Activated CD4-positive, alpha-beta T cell treated with anti-CD3 and anti-CD28 coated beads, Interleukin-2, amount 50 U/mL, for 4 hours (primary cell): ENCODE measurements at places on chromosomes 2 and 18.
A peak's percentile ranks its signal among the peaks of the same experiment; 100 is the strongest.

GRCh38 chr2:216880509-216881184 lies 20.8 kb upstream of the TNP1 start:
- no peak for DNase-seq

- no peak for DNase-seq
Observed at GRCh38 chr2:196284866-196285557, 113.6 kb upstream of the STK17B start.

- no peak for DNase-seq
Observed at GRCh38 chr2:73914667-73915066, 12.0 kb upstream of the DGUOK start.

DNA sequence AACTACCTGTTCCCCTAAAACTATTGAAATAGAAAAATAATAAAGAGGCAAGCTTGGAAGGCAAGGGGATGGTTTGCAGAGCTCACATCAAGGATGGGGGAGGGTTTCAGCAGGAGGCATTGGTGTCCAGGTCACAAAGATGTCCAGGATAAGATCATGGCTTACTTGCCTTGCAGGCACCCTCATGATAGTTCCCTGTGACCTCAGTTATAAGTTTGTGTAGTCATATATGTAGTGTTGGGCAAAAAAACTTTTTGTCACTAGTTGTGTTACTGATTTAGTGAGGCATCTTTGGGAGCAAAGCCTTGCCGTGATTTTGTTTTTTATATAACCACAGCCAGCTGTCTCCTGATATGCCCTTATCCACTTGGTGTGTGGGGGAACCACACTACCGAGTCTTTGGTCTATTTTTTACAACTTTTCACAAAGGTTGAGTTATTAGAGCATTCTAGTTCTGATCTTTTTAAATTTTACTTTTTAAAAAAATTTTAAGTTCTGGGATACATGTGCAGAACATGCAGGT lies 53.3 kb downstream of the IL1R2 start:
- DNase-seq: no peak

DNA sequence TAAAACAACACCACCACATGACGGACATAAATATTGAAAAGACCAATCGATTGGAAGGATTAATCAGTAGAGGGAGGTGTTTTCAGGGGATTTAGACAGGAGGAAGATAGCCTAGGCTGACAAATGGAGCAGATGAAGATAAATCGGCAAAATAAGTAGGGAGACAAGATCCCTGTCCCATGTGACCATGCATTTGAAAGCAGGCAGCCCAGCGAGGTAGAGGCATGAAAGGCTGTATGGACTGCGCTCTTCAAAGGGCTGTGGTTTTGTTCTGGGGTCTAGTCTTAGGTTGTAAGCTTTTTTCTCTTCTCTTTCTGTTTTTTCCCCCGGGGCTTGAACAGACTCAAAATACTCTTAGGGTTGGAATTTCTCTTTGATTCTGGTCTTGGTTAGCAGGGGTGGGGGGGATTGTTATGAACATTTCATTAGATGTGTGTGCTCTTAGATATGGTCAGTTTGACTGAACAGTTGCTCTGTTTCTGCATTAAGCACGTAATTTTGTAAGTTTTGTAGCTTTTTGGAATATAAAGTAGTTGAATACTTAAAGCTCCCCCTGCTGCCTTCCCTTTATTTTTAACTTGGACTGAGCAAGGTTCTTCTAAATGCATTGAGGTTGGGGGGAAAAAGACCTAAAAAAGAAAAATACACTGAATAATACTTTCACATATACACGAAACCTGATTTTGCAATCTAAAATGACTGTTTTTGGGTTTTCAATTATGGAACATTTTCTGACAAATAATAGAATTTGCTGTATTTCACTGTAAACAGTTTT lies 32.2 kb downstream of the ZNF532 start:
- DNase-seq: no peak

DNA sequence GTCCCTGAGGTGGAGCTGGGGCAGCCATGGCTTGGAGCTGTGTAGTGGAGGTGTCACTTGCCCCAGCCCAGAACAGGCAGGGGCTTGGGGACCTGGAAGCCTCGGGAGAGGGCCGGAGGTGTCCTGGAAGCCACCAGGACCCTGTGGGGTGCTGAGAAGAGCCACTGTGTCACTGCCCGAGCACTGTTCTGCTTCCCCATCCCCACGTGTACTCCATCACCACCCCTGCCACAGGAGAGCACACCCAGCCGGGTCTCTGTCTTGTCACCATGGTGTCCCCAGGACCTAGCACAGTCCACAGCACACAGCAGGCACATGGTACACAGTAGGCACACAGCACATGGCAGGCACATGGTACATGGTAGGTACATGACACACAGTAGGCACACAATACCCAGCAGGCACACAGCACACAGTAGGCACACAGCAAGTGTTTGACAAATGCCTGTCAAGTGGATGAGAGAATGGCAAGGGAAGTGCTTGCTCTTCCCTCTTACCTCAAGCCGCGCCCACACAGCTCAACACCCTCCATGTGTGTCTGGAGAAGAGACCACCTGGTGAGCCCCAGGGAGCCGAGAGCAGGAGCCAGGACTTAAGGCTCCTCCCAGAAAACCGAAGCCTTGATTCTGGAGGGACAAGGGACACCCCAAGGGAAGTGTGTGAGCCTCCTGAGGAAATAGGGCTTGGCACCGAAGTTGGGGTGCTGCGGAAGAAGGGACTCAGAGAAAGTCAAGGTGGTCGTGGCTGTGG lies 13.3 kb downstream of the MBP start:
- no peak for DNase-seq

- DNase-seq: peak; percentile 9
Observed at GRCh38 chr18:12658426-12659138, 675 bp upstream of the SPIRE1 start.

- DNase-seq: no peak
Observed at GRCh38 chr2:85015653-85016360, 44.8 kb downstream of the KCMF1 start.

DNA sequence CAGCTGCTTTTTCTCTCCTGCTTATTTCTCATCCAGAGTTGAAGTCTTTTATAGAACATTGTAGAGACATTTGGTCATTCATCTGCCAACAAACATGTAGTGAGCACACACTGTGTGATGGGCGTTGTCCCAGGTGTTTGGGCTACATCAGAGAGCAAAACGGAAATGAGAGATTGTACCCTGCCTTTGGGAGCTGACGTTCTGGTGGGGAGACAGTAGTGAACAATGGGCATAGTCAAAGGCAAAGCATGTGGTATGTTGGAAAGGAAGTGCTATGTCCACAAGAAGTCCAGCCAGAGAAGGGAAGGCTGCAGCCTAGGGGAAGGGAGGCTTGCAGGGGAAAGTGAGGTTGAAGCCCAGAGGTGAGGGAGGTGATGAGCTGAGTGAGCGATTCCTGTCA lies 78.1 kb downstream of the PIEZO2 start:
- no peak for DNase-seq

- DNase-seq: no peak
Observed at GRCh38 chr2:36339607-36340218, 15.9 kb upstream of the CRIM1 start.

DNA sequence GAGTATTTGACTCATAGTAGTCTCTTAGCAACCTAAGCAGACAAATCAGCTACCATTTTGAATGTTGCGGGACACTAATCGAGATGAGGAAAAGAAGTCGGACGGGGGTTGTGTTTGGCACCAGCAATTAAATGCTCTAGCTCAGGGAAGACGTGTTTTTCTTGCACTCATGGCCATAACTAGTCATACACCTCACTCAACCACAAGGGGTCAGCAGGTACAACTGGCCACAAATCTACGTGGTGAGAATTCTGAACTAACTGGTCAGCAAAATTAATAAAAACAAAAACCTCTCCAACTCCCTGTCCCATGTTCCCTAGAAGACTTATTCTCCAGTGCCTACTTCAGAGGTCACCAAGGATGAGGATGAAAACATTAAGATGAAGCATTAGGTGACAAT lies 1467.8 kb downstream of the DPP10 start:
- no peak for DNase-seq

- DNase-seq: peak; percentile 27
Observed at GRCh38 chr2:224038049-224038829, 847 bp downstream of the SERPINE2 start.

- DNase-seq: no peak
Observed at GRCh38 chr2:25380586-25381375, 39.1 kb upstream of the DNMT3A start.

DNA sequence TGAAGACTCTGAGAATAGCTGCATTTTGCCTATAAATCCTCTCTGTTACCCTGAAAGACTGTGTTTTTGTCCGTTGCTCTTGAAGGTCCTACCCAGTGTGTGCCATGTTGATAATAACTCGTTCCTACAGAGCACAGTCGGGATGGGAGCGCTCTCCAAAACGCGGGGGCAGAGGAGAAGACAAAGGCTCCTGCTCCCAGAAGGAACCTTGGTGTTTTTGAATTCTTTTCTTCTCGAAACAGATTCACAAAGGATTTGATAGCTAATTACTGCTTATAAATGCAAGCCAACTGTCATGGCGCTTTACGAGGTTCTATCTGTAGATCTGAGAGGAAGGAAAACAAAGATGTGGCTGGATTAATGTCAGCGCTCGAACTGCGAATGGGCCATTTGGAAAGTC lies 19.3 kb upstream of the HDAC4 start:
- DNase-seq: no peak

GRCh38 chr2:73947412-73948018 lies 20.8 kb downstream of the DGUOK start:
- DNase-seq: no peak

DNA sequence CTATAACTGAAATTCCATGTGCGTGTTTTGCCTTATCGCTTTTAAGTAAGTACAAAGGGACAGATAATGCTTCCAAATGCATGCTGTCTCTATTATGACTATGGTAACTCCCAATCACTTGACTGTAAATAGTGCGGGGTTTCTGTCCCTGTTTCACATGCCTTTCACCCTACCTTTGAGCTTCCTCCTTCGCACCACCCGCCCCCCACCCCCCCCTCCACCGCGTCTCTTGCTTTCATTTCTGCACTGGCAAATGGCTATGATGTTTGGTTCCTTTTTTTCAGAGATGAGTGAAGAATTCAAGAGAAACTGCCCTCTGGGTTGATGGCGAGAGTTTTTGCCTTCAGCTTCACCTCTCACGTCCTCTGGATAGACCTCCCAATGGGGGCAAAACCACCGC lies 25.0 kb upstream of the SPP2 start:
- DNase-seq: no peak

DNA sequence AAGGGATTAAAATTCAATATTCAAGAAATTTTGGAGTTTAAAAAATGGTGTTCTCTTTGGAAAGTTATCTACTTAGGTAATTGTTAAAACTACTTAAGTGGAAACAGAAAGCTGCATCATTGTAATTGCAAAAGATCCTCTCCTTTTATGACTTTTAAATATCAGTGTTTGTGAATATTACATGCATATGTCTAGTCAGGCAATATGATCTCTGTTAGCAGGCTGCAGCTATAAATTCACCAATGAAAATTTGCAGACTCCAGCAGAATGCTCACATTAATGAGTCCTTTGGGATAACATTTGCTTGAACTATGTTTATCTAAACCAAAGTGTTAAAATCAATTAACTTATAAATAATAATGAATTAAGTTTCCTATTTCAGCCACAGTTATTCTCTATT lies 59.2 kb upstream of the CSRNP3 start:
- no peak for DNase-seq

DNA sequence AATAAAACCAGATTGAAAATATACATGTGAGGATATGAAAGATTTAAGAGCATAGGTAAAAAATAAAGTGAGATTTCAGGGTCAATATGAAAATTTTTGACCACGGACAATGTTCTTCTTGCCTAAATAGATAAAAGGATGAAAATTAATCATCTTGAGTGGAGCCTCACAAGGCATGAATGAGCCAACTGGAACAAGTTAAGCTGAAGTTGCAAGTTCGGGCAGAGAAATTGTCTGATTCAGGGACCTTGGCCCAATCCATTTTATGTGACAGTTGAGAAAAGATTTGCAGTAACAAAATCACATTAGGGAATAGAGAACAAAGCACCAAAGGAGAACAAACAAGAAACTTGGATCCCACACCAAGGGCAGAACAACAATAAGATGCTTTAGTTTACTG lies 305.3 kb downstream of the TMX3 start:
- DNase-seq: no peak

- DNase-seq: no peak
Observed at GRCh38 chr2:66457545-66457944, 22.6 kb downstream of the MEIS1 start.

GRCh38 chr2:46297546-46298271 lies 502 bp downstream of the EPAS1 start:
- peak; percentile 80 for DNase-seq

- DNase-seq: no peak
Observed at GRCh38 chr2:181467966-181468707, 11.0 kb downstream of the ITGA4 start.

DNA sequence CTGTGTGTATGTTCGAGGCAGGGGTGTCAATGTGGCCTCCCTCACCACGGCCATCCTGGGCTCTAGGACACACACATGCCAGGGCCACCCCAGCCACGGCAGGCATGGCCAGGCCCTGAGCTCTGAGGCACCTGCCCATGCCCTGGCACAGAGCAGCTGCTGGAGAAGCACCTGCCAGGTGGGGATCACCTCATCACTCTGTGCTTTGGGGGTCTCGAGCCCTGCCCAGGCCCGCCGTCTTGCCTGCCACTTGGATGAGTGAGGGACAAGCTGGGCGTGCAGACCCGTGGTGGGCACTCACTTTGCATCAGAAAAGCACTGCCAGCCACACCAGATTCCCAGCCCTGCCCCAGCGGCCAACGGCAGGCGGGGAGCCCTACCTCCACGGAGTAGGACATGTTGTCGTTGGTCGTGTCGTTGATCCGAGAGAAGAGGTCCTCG lies 33.1 kb downstream of the KIF1A start:
- DNase-seq: no peak

DNA sequence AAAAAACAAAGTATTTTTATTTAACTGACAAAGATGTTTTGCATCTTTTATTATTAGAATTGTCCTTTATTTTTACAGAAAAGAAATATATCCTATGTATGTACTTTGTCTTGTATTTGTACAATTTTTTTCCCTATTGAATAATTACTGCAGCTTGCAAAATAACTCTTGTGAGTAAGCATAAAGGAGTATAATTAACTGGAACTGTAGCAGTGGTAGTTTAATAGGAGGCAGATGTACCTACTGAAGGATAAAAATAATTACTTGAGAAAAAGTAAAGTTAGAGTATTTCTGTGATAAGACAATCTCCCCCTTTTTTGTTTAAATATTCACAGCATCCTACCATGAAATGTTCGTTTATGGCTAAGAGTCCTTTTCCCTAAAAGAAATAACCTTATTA lies 34.7 kb downstream of the EHBP1 start:
- DNase-seq: no peak

DNA sequence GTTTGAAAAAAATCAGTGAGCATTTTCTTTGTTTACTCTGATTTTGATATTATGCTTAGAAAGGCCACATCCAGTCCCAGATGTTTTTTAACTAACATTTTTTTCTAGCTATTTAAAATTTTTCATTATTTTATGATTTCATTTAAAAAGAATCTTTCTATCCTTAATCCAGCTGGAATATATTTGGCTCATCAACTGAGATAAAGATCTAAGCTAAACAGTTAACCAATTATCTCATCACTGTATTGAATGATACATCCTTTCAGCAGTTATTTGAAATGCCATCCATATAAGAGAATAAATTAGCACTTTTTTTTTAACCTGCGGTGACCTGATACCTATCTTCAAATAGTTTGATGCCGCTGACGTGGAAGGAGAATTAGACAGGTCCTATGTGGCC lies 245.5 kb upstream of the COPS8 start:
- no peak for DNase-seq
